Activated CD8-positive, alpha-beta T cell treated with anti-CD3 and anti-CD28 coated beads for 36 hours (primary cell): ENCODE measurements at places on chromosomes 12 and 14. TPM values are rescaled to one million over a fixed set of nuclear protein-coding genes. Genes with fewer than 3 reads are reported as not detected.

DNA sequence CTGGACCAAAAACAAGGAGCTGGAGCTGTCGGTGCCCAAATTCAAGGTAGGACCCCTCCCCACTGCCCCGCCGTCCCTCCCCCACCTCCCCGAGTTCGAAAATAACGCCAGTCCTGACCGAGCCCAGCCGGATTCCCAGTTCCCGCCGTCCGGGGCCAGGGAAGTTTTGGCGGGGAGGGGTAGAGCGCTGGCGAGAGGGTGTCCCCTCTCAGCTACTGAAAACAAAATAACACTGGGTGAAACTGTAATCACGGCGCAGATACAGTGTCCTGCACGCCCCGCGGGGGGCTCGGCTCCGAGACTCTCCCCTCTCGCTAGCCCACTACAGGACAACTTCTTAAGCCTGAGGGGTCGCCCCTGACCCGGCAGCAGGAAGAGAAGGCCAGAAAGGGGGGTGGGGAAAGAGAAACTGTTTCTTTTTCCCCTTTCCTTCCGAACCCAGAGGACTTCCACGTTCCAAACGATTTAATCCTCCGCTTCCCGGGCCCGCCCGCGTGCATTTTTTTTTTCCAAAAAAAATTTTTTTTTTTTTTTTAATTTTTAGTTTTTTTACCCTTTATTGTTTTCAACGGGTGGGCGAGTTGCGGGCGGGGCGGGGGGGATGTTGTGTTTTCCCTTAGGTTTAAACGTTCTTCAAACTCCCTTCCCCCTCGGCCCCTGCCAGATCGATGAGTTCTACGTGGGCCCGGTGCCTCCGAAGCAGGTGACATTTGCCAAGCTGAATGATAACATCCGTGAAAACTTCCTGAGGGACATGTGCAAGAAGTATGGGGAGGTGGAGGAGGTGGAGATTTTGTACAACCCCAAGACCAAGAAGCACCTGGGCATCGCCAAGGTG, 1.6 kb downstream of the SETD1B start:
- peak overlapping the region; percentile 92 for H3K4me3 ChIP-seq
- no peak for DNase-seq
- peaks cover 15% of the 10 kb centered on the region for H3K4me1 ChIP-seq
- H3K27ac ChIP-seq, result peak overlapping the region; percentile 97
- H3K36me3 ChIP-seq, result peaks cover 45% of the 10 kb centered on the region

DNA sequence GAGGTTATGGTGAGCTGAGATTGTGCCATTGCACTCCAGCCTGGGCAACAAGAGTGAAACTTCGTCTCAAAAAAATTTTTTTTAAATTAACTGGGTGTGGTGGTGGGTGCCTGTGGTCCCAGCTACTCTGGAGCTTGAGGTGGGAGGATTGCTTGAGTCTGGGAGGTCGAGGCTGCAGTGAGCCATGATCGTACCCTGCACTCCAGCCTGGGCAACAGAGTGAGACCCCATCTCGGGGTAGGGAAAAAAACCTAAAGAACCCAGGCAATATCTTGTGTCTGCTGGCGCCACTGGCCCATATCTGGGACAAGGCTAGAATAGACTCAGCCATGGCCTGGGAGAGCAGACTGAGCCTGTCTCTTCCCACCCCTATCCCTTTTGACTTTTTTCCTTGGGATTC, 9.1 kb upstream of the GPRC5A start:
- no peak for DNase-seq
- H3K36me3 ChIP-seq, result no peaks in the 10 kb centered on the region
- no peak overlapping the region for H3K27ac ChIP-seq
- no peak overlapping the region for H3K4me3 ChIP-seq
- no peaks in the 10 kb centered on the region for H3K27me3 ChIP-seq
- H3K4me1 ChIP-seq, result peaks cover 8% of the 10 kb centered on the region

DNA sequence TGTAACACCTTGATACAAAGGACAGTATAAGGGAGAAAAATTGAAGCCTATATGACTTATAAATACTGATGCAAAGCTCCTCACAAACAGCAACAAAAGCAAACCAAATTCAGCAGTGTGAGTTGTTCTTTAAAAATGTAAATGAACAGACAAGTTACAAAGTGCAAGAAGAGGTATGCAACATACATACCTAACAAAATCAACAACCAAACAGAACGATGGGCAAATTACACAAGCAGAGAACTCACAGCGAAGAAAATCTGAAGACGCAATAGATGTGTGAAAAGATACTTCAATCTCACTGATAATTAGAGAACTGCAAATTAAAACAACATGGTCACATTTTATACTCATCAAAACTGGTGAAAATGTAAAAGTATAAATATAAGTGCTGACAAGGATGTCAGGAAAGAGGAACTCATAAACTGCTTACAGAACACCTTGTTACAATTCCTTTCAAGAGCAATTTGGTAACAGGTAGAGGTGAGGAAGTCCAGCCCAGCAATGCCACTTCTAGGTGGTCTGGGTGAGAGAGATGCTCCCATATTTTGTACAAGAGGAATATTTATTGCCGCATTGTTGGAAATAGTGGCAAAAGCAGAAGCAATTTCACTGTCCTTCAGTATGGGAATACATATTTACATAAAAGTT, 47.3 kb downstream of the CORO1C start:
- H3K4me1 ChIP-seq, result peaks cover 20% of the 10 kb centered on the region
- DNase-seq, result no peak
- H3K36me3 ChIP-seq, result no peaks in the 10 kb centered on the region
- no peak overlapping the region for H3K4me3 ChIP-seq
- no peaks in the 10 kb centered on the region for H3K27me3 ChIP-seq

DNA sequence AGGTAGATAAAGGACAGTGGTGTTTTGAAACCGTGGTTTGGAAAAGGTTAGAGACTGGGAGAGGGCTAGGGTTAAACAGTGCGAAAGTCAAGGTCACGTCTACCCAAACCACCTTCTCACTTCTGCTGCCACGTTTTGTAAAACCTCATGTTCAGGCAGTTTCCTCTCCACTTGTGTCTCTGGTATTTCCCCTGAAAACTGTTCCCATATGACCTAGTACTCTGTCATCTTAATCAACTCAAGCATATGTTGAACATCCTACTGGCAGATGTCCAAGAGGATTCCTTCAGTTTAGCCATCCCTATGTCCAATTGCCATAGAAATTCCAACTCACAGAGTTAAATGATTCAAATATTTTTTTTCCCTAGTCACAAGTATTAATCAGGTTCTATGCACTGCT, 17.4 kb downstream of the CLEC4C start:
- H3K27me3 ChIP-seq, result peaks cover 4% of the 10 kb centered on the region
- H3K4me1 ChIP-seq, result peaks cover 4% of the 10 kb centered on the region
- H3K36me3 ChIP-seq, result no peaks in the 10 kb centered on the region
- DNase-seq, result no peak
- no peak overlapping the region for H3K4me3 ChIP-seq

DNA sequence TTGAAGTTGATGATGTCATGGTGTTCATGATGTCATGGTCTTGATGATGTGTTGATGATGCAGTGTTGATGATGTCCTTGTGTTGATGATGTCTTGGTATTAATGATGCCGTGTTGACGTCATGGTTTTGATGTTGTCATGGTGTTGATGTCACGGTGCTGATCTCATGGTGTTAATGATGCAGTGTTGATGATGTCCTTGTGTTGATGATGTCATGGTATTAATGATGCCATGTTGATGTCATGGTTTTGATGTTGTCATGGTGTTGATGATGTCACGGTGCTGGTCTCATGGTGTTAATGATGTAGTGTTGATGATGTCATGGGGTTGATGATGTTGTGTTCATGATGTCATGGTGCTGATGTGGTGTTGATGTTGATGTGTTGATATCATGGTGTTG, 48.0 kb upstream of the RIMBP2 start:
- DNase-seq, result peak; percentile 51
- no peaks in the 10 kb centered on the region for H3K36me3 ChIP-seq
- H3K27ac ChIP-seq, result no peak overlapping the region
- peaks cover 7% of the 10 kb centered on the region for H3K4me1 ChIP-seq
- peaks cover 3% of the 10 kb centered on the region for H3K27me3 ChIP-seq

DNA sequence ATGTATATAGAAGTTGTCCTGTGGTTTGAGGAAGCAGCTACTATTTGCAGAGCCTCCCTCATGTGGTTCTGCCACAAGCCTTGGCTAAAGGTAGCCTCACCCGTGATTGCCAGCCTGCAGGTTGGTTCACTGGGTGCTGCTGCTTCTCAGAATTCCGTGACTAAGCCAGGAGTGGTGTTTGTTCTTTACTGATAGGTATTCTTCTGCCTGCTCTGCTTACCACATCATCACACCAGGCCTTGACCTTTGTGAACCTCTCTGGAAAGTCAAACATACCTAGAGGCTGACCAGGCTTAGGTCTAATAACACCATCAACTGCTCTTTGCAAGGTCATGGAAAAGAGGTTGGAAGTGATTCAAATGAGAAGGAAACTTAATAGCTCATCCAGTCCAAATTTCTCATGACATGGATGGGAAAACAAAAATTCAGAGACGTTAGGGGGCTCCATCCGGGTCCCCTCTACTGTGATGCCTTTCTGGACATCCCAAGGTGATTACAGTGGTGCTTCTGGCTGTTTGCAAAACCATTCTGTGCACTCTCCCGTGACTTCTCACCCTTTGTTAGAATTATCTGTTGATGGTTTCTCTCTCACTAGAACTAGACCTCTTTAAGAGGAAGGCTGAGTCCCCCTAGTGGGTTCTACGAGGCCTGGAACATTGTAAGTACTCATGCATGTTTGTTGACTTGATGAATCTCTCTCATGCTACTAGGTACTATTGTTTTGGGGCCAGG, 8.5 kb upstream of the SOCS2 start:
- H3K27ac ChIP-seq, result no peak overlapping the region
- peak; percentile 14 for DNase-seq
- H3K4me1 ChIP-seq, result peaks cover 6% of the 10 kb centered on the region
- H3K27me3 ChIP-seq, result no peaks in the 10 kb centered on the region
- H3K4me3 ChIP-seq, result no peak overlapping the region

GRCh38 chr14:20516921-20517320, 11.6 kb downstream of the RNASE10 start:
- no peak overlapping the region for H3K4me3 ChIP-seq
- H3K27me3 ChIP-seq, result no peaks in the 10 kb centered on the region
- H3K36me3 ChIP-seq, result no peaks in the 10 kb centered on the region
- H3K27ac ChIP-seq, result no peak overlapping the region
- no peak for DNase-seq

Gene DTX3
- 15.1 TPM for total RNA-seq

Gene NFE2
- not detected for total RNA-seq

Gene CLEC4D
- total RNA-seq, result not detected
